ENCODE measurements at places on chromosomes 1 and 21.

DNA sequence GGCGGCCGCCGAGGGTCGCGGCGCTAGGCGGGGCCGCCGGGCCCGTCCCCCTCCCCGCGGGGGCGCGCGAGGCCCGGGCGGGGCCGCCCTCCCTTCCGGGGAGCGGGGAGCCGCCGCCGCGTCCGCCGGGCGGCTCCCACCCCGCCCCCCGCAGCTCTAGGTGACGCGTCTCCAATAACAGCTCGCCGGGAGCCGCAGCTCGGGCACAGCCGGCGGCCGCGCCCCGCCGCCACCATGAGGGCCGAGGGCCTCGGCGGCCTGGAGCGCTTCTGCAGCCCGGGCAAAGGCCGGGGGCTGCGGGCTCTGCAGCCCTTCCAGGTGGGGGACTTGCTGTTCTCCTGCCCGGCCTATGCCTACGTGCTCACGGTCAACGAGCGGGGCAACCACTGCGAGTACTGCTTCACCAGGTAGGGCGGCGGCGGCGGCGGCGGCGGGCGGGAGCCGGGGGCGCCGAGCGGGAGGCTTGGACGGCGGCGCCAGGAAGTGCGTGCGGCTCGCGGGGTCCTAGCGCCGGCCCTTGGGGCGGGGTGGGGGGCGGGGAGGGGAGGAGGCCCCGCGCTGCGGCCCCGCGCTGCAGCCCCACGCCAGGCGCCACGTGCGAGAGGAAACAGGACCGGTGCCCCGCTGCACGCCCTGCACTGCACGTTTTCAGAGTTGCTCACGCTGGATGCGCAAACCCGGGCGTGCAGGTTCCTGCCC lies at the start of gene SMYD2:
Gene SMYD2 (plus strand): TSS at position 139 of the 699 bp plus-strand sequence. CDS start 96 bp downstream, at position 235.
- peak; percentile 77 for DNase-seq

GRCh38 chr1:4975856-4976255 lies 321.4 kb downstream of the AJAP1 start:
- DNase-seq: no peak

GRCh38 chr1:192914696-192915095 lies 105.9 kb downstream of the RGS2 start:
- DNase-seq: peak; percentile 10

- DNase-seq: no peak
Measured at GRCh38 chr21:42534421-42535378, 21.0 kb downstream of the SLC37A1 start.

DNA sequence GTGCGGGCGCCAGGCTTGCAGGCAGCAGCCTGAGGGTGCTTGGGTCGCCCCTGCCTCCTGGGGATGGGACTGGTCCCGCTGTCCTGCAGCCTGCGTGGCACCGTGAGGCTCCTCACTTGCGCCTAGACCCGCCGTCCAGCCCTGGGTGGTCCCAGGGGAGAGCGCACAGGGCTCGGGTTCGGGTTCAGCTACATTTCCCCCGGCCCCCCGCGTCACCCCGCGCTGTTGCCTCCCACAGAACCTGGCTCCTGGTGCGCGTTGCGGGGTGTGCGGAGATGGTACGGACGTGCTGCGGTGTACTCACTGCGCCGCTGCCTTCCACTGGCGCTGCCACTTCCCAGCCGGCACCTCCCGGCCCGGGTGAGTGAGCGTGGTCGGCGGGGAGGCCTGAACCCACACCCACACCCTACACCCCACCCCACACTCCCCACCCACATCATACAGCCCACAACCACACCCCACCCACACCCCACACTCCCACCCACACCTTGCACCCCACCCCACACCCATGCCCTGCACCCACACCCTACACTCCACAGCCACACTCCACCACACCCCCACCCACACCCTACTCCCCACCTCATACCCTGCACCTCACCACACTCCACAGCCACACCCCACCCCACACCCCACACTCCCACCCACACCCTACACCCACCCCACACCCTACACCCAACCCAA lies 6.2 kb upstream of the PFKL start:
- DNase-seq: no peak
